ENCODE measurements at places on chromosomes 2 and 18.

DNA sequence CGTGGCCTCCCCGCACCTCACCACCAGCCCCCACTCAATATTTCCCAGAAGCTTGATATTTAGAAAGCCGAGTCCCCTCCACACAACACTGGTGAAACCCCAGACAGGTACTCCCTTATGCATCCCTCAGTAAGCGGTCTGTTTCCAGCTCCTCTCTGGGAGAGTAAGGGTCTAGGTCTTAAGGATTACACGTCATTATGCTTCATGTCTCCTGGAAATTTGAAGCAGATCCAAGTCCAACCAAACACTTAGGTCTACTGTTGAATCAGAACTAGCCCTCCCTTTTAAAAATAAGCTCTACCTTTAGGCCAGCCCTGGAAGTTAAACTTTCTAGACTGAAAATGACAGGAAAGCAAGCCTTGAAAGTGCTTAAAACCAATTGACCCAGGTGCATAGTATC, 1.5 kb upstream of the OST4 start:
- DNase-seq = no peak

DNA sequence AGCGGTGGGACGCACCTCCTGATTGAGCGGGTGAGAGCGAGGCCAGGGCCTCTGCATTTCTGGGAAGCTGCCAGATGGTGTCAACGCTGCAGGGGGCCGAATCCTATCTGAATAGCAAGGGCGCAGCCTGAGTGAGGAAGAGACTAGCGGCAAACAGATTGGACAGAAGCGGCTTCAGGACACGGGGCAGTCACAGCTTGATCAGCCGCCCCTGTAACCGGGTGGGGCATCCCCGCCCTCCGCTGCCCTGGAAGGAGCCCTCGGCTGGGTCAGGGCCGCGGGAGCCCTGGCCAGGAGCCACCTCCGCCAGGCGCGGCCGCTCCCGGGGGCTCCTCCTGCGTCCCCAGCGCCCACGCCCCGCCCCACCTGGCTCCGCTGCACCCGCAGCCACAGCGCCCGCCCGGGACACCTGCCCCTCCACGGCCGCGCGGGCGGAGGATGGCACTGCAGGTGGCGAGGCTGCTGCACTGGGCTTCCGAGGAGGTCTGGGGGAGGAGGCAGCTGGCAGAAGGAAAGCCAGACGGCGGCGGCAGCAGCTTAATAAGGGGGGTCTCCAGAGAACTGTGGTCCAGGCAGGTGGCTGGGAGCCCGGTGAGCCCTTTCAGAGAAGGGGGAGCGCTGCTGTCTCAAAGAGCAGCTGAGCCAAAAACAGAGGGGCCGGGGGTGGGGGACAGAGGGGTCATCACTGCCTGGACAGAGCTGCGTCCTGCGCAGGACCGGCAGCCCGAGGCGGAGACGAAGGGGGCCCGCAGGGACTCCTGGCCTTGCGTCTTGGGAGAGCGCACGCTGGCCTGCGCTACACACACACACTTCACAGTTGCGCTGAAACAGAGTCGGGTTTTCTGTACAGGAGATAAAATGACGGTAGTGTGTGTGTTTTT, 18.8 kb upstream of the SOX11 start:
- DNase-seq = no peak

GRCh38 chr18:66632756-66633155, 28.9 kb upstream of the CDH19 start:
- DNase-seq = no peak

DNA sequence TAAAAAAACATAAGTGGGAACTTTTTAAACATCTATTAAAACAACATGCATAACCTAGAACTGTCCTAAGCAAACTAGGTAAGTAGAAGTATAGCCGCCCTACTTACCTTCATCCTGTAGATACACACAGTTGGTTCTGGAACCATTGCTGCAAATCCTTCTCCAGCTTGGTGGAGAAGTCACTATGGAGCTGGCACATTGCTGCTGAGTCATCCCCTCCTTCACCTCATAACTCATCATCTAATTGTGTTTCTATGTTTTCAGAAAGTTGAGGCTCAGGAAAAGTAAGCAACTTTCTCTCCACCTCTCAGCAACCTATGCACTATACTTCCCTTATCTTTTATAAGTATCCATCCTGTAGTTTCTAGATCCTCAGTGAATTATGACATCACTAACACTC, 269.8 kb upstream of the MMADHC start:
- no peak for DNase-seq

GRCh38 chr2:202091476-202091875, 18.4 kb downstream of the KIAA2012 start:
- no peak for DNase-seq

DNA sequence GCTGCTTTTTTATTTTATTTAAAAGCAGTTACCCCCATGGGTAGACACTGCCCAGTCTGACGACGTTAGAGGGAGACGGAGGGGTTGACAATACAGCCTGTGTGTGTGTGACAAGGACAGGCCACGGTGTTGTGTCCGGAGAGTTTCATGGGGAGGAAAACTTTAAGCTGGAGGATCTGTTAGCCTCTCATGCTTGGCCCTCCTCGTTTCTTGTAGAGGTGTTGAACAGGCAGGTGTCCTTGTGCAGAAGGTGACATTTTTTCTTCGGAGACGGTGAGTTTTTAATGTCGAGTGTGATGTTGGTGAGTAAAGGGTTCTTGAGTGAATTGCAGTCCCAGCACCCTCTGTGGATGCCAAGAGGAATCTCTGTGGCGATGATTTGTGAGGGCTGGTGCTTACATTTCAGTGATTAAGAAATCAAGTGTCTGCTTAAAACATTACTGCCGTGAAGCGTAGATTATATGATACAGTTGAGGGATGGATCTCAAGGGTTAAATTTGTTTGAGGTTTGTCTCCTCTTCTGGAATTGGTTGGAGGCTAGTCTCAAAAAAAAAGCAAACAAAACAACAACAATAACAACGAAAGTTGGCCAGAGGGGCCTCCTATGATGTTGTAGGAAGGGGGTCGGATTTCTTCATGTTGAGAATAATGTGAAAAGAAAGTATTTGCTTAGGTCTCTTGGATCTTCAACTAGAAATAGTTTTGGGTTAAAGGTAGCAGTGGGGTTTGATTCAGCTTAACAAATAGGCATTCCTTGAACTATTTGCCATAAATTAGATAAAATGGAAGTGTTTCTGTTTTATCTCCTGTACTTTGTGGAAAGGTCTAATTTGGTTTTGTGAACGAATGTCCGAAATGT, 1.6 kb downstream of the NCOA1 start:
- DNase-seq = peak; percentile 35

DNA sequence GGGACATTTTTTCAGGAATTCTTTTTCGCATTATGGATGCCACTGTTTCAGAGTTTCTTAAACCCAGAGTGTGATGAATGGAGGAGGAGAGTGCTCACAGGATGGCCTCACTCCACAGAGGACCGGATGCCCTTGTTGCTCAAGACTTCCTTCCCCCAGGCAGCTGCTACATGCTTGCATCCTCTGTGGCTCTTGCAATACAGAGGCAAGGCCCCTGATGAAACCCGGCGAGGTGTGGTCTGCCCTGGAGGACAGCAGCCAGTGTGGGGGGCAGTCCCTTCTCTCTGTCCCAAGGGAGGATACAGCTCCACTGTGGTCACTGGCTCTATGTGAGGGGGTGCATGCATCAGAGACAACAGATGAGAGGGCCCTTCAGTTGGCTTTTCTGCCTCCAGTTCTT, 109.6 kb downstream of the SH3RF3 start:
- DNase-seq = no peak

DNA sequence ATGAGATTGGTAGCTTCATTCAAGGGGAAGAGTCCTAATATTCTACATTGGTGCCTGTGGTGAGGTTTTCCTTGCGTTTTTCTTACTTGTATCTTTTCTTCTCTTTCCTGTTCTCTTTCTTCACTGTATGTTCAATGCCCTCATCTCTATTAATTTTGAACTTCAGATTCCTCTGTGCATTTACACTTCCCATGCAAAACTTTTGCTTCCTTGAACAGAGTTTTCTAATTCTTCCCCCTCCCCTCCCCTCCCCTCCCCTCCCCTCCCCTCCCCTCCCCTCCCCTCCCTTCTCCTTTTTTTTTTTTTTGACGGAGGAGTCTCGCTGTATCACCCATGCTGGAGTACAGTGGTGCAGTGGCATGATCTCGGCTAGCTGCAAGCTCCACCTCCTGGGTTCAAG, 388.3 kb downstream of the LRRTM1 start:
- no peak for DNase-seq

DNA sequence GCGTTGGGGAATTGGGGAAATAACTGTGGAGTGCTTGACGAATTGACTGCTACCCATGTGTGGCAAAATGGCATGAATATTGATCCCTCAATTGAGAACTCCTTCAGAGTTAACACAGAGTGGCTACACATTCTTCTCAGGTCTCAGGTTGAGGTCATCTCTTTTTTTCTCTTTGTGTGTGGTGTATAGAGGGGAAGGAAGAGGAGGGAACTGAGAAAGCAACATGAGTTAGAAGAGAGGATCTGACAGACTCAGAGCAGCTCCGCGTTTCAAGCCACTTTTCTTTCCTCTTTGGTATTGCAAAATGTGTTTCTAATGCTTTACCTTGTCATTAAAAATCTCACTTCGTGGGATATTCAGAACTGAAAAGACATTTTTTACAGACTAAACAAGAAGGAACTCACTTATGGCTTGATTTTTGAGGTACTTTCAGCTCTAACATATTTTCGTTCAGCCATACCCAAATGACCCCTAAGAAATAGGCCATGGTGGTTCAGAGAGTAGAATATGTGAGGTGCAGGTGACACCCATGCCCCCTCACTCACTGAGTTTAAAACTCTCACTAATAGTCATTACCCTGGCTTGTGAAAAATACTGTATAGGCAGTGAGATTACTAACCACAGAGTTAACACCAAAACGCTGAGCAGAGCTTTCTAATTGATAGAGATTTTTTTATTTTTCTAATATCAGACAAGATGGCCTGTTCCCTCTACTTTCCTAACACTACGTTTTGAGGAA, 22.5 kb downstream of the STAT4 start:
- DNase-seq = no peak

GRCh38 chr2:109380502-109381326, 233.1 kb downstream of the SEPTIN10 start:
- no peak for DNase-seq

Measured in SW480 (cell line).